Dermis microvascular lymphatic vessel endothelial cell (primary cell): ENCODE measurements at places on chromosomes 12 and 14. TPM values are rescaled to one million over a fixed set of nuclear protein-coding genes. Genes with fewer than 3 reads are reported as not detected.

The GRIP1 gene
- under 0.01 and 0.13 TPM in 2 replicates for total RNA-seq

The AMDHD1 gene
- under 0.01 TPM in 2 replicates for total RNA-seq

The ENDOU gene
- under 0.01 TPM in 2 replicates for total RNA-seq

DNA sequence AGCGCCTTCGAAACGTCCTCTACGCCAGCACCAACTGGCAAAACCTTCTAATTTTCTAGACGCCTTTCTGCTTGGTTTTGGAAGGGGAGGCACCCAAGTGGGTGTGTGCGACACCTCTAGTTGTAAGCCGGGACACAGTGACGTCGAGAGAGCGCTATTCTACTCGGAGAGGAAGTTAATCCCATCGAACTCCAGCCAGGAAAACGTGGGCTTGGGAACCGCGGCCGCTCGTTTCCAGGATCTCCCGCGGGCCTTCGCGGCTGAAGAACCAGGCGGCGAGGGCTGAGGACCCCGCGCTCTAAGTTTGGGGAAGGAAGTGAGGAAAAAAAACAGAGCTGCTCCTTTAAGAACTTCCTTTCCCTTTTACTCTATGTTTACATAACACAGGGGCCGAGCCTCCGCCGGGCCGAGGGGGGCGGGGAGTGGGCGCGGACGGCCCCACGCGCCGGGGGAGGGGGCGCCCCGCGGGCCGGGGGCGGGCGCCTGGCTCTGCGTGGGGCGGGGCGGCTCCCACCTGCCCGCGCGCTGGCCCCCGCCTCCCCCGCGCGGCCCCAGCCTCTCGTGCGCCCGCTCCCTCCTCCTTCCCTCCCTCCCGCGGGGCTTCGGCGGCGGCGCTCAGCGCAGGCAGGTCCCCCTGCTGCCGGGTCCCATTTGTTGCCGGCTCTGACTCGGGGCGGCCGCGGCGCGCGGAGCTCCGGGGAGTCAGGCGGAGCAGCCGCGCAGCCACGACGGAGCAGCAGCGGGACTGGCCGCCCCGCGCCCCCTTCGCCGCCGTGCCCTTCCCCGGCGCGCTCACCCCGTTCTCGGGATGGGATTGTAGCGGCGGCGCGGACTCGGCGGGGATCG, at the start of gene PELI2:
Gene PELI2, plus strand, starts transcription at position 647 of the 846 bp plus-strand sequence. CDS start 250 bp downstream, outside the sequence.
- DNase-seq = peak; percentile 65

DNA sequence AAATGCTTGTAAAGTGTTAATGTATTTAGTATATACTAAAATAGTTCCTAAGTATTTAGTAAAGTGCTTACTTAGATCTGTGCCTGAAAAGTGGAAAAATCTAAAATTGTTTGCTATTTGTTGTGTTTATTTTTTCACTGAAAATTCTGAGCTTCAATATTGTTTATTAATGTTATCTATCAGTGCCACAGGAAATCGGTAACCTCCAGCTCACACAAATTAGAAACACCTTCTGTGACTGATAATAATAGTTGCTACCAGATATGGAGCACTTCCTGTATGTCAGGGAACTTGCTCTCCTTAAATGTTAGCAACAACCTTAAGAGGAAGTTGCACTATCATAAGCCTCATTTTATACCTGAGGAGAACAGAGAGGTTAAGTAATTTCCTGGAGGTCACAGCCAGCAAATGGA, 723 bp upstream of the LRP10 start:
- no peak for DNase-seq

DNA sequence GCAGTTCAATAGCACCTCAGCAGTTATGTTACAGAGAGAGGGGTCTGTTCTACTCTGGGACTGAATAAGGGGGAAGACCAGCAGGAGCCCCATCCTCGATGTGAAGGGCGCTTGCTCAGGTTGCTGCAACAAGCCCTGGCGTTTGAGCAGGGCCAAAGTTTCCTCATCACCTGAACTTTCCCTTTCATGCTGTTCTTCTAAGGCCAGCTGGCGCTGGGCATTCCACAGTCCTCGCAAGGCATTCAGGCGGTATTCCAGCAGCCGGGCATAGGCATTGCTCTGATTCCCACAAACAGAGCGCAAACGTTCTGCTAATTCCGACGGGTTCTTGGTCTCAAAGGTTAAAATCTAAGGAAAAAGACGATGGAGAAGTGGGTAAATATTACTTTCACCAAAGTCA, 62.8 kb downstream of the HECTD4 start:
- no peak for DNase-seq

GRCh38 chr14:29652571-29652970, 275.1 kb downstream of the PRKD1 start:
- no peak for DNase-seq

DNA sequence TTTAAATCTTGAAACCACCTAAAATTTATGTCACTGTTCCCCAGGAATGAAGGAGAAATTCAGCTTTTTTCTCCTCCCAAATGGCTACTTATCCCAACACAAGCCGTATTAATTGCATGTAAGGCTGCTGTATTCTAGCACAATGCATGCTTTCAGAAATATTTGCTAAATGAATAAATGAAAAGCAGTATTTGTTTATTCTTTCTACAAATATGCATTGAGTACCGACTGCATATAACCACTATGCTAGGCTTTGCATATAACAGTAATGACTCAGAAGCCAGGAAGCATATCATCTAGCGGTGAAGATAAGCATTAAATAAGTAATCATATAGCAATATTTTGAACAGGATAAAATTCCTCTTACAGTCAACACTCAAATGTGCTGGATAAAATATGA, 5.7 kb upstream of the LRR1 start:
- DNase-seq = no peak

- no peak for DNase-seq
Observed at GRCh38 chr14:30195941-30196340, 268.3 kb upstream of the PRKD1 start.
